ENCODE measurements at places on chromosomes 12 and 14. TPM values are rescaled to one million over a fixed set of nuclear protein-coding genes. Genes with fewer than 3 reads are reported as not detected.

GRCh38 chr14:68783408-68784225, 9.2 kb downstream of the ZFP36L1 start:
- peaks cover 76% of the 10 kb centered on the region for H3K4me1 ChIP-seq
- H3K27ac ChIP-seq = peak overlapping the region; percentile 2
- no peaks in the 10 kb centered on the region for H3K27me3 ChIP-seq
- no peak for DNase-seq

- no peak overlapping the region for H3K4me3 ChIP-seq
- H3K36me3 ChIP-seq = peaks cover 38% of the 10 kb centered on the region
- H3K27me3 ChIP-seq = no peaks in the 10 kb centered on the region
- H3K27ac ChIP-seq = no peak overlapping the region
These were observed 12.7 kb downstream of the NGDN start for GRCh38 chr14:23481979-23482822.

FAM181A gene
- not detected for total RNA-seq

GRCh38 chr14:24802236-24802635, 168.2 kb upstream of the GZMB start:
- no peaks in the 10 kb centered on the region for H3K27me3 ChIP-seq
- H3K4me1 ChIP-seq = peaks cover 13% of the 10 kb centered on the region
- no peak for DNase-seq
- H3K27ac ChIP-seq = no peak overlapping the region
- no peak overlapping the region for H3K4me3 ChIP-seq
- no peaks in the 10 kb centered on the region for H3K36me3 ChIP-seq

SDSL gene
- total RNA-seq = not detected

- no peaks in the 10 kb centered on the region for H3K4me1 ChIP-seq
- H3K27ac ChIP-seq = no peak overlapping the region
- H3K4me3 ChIP-seq = no peak overlapping the region
These were observed 861.0 kb downstream of the RPS29 start for GRCh38 chr14:48725051-48725734.

GRCh38 chr14:68792678-68792978, 239 bp downstream of the ZFP36L1 start:
- no peak for DNase-seq
- H3K27me3 ChIP-seq = no peaks in the 10 kb centered on the region
- peak overlapping the region; percentile 100 for H3K27ac ChIP-seq
- peak overlapping the region; percentile 66 for H3K4me3 ChIP-seq
- H3K36me3 ChIP-seq = peaks cover 33% of the 10 kb centered on the region

DNA sequence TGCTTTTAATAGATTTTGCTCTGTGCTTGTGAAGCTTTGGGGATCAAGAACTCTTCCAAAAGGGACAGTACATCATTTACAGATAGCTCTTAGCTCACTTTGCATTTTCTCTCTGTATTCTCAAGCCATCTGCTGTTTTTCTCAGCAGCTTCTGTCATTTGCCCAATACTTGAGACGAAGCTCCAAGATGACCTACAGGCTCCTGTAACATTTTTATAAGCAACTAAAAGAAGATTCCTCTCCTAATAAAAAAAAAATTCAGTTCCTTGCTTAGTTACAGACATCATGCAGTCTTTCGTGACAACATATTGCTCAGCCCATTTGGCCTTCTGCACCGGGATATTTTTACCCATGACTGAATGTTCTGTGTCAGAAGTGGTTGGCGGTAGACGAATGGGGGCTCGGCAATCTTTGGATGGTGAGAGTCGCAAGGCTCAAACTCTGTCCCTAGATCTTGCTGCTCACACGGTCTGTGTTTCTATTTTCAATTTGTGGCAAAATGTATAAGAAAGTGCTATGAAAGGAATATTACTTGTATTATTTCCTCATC, 215.6 kb downstream of the FSCB start:
- H3K4me1 ChIP-seq = no peaks in the 10 kb centered on the region
- no peak overlapping the region for H3K4me3 ChIP-seq

GRCh38 chr12:102682366-102683289, 202.3 kb upstream of the IGF1 start:
- H3K27ac ChIP-seq = no peak overlapping the region
- H3K36me3 ChIP-seq = no peaks in the 10 kb centered on the region
- no peak overlapping the region for H3K4me3 ChIP-seq
- H3K4me1 ChIP-seq = no peaks in the 10 kb centered on the region
- no peaks in the 10 kb centered on the region for H3K27me3 ChIP-seq
- no peak for DNase-seq

SERPINA10 gene
- 0.24 TPM for total RNA-seq

DNA sequence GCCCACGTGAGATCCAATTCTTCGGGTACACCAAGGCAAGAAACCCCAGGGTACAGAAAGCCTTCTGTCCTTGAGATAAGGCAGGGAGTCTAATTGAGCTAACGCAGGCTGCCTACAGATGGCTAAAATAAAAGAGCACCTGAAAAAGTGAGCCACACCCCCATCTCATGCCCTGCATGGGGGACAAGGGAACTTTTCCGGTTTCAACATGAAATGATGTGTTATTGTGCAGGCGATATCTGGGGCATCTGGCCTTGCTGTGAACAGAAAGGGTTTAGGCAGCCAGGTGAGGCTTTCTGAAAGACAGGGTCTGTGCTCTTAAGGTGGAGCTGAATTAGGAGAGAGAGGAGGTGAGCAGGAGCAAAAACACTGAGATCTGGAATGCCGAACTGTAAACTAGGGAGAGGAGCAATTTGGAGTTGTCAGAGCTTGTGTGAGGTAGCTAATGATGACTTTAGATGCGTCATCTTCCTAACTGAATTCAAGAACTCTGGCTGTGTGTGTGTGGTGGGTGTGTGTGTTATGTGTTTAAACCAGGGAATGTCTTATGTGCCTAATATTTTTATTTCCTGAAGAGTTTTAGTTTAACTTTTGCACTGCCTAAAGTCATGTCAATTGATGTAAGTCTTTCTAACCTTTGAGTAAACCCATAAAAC, 20.1 kb upstream of the LDHB start:
- DNase-seq = no peak
- H3K4me1 ChIP-seq = peaks cover 11% of the 10 kb centered on the region
- no peaks in the 10 kb centered on the region for H3K36me3 ChIP-seq
- no peak overlapping the region for H3K4me3 ChIP-seq

- H3K4me3 ChIP-seq = peak overlapping the region; percentile 91
- peaks cover 10% of the 10 kb centered on the region for H3K36me3 ChIP-seq
- DNase-seq = no peak
- H3K27me3 ChIP-seq = no peaks in the 10 kb centered on the region
These were observed 562 bp downstream of the ZFYVE1 start for GRCh38 chr14:73026243-73026844.

GRCh38 chr12:2933586-2933985, 25.6 kb upstream of the TEAD4 start:
- DNase-seq = no peak
- H3K27ac ChIP-seq = no peak overlapping the region
- no peak overlapping the region for H3K4me3 ChIP-seq
- no peaks in the 10 kb centered on the region for H3K4me1 ChIP-seq
- H3K27me3 ChIP-seq = no peaks in the 10 kb centered on the region

SDR9C7 gene
- total RNA-seq = 6.2 TPM

CCDC59 gene
- total RNA-seq = 99.6 TPM

DNA sequence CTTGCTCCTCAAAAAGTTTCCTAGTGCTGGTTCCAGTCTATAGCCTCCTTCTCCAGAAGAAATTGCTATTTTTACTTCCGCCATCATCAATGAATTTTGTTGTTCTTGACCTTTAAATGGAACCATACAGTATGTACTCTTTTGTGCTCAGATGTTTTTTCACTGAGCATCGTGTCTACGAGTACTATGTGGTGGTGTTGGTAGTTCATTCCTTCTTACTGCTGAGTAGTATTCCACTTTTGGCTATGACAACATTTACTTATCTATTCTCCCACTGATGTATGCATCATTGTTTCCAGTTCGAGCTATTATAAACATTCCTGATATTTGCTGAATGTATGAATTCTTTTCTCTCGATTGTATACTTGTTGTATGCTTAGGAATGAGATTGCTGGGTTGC, 28.6 kb downstream of the SLC2A14 start:
- H3K27ac ChIP-seq = no peak overlapping the region
- H3K4me1 ChIP-seq = no peaks in the 10 kb centered on the region
- no peak overlapping the region for H3K4me3 ChIP-seq
- H3K27me3 ChIP-seq = peaks cover 6% of the 10 kb centered on the region

FGF23 gene
- total RNA-seq = not detected

- DNase-seq = no peak
- H3K4me1 ChIP-seq = peaks cover 19% of the 10 kb centered on the region
- no peak overlapping the region for H3K27ac ChIP-seq
- no peaks in the 10 kb centered on the region for H3K27me3 ChIP-seq
These were observed 163.2 kb downstream of the PAH start for GRCh38 chr12:102753802-102754201.

GRCh38 chr12:42448841-42449240, 122.9 kb downstream of the PPHLN1 start:
- H3K27me3 ChIP-seq = no peaks in the 10 kb centered on the region
- no peak overlapping the region for H3K27ac ChIP-seq
- H3K4me1 ChIP-seq = no peaks in the 10 kb centered on the region
- H3K4me3 ChIP-seq = no peak overlapping the region
- peaks cover 21% of the 10 kb centered on the region for H3K36me3 ChIP-seq

CLEC4D gene
- not detected for total RNA-seq

C12orf50 gene
- total RNA-seq = not detected

PLA2G1B gene
- not detected for total RNA-seq

TAS2R9 gene
- total RNA-seq = not detected

DNA sequence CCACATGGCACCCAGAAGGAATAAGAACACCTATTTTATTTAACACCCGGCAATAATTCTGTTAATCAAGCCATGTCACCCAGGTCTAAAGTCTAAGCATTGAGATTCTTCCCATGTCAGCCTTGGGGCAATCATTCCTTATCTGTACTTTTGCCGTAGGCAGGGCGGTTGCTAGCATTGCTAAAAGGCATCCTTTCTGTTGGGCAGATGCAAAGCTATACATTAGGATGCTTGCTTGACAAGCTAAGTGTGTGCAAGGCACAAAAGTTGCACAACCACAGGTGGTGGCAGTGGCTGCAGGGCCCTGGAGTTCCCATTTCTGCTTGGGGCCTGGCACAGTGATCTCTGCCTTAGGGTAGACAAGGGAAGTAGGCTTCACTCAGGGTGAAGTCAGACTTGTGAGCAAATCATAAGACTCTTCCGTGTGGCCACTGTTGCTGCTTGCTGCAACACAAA, 12.5 kb upstream of the GALNT6 start:
- H3K4me3 ChIP-seq = no peak overlapping the region
- no peaks in the 10 kb centered on the region for H3K36me3 ChIP-seq
- no peaks in the 10 kb centered on the region for H3K27me3 ChIP-seq
- no peak overlapping the region for H3K27ac ChIP-seq
- no peaks in the 10 kb centered on the region for H3K4me1 ChIP-seq
- DNase-seq = no peak

SALL2 gene
- 3.7 TPM for total RNA-seq

GLIPR1L1 gene
- total RNA-seq = not detected

GRCh38 chr14:67343601-67344230, 15.9 kb downstream of the ATP6V1D start:
- DNase-seq = no peak
- no peaks in the 10 kb centered on the region for H3K27me3 ChIP-seq
- peaks cover 78% of the 10 kb centered on the region for H3K36me3 ChIP-seq
- no peak overlapping the region for H3K4me3 ChIP-seq
- H3K4me1 ChIP-seq = peaks cover 26% of the 10 kb centered on the region
- H3K27ac ChIP-seq = peak overlapping the region; percentile 18

All from suprapubic skin (tissue), 4 donors.